ENCODE measurements at places on chromosomes 16 and 17.

DNA sequence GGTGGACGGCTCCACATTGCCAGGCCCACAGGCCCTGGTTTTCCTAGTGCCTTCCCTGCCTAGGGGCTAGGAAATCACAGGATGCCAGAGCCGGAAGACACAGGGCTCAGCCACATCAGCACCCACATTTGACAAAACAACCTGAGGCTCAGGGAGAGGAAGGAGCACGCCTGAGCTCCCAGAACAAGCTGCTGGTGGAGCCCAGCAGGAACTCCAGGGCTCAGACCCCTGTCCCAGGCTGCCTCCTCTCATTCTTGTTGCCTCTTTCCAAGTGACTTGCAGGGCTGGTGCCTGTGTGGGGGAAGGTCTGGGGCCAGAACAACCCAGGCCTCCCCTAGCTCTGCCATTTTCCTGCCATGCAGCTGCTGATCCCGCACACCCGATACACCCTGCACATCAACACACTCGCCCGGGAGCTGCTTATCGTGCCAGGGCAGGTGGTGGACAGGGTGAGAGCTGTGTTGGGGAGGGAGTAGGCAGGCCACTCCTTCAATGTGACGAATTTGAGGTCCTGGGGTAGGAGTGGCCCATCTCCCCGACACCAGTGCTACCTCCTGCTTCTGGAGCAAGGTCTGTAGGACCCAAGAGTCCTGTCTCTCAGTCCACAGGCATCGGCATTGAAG lies 7.6 kb downstream of the ALOX15B start:
- DNase-seq, result no peak

DNA sequence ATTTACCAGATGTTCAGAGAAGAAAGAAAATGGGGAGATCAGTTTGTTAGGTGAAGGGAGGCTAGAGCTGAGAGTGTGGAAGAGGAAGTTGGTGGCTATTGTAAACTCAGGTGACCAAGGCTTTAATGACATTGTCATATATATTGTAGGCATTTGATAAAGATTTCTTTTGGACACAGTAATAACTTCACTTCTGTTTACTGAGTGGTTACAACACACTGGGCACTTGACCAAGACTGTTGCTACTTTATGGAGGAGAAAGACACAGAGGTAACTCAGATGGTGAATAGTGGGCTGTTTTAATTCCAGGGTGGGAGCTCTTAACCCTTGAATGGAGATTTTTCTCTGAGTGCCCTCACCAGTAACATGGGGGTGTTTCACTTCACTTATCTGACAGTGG lies 46.0 kb downstream of the TNRC6A start:
- no peak for DNase-seq

- no peak for DNase-seq
Observed at GRCh38 chr17:35891269-35891668, 11.1 kb upstream of the CCL5 start.

DNA sequence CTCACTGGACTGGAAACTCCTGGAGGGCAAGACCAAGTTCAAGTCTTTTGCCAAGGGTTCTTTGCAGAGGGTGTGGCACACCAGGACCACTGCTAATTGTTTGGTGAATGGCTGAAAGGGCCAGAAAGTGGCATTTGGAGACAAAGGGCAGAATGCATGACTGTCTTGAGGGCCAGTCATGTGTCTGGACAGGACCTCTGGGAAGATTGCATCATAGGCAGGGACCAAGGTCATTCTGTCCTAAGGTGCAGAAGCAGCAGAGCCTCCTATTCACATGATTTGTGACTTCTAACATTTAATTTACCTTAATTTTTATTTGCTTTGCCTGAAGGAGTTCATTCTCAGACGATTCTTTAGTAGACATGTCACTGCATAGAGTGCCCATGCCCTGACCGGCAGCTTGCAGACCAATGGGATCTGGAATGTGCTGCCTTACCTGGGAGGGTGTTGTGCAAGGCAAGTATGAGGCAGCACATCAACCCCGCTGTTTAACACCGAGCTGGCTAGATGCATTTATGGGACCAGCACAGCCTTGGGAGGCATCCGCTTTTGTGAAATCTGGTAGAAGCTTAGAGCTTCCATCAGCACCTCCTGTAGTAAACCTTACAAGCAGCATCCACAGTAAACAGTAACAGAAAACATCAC lies 62.3 kb upstream of the MAF start:
- DNase-seq, result no peak

- DNase-seq, result no peak
Observed at GRCh38 chr16:46713634-46714033, 24.2 kb downstream of the ORC6 start.

- no peak for DNase-seq
Observed at GRCh38 chr17:28716740-28717577, 709 bp downstream of the RAB34 start.

- no peak for DNase-seq
Observed at GRCh38 chr16:85276258-85276657, 164.0 kb upstream of the CIBAR2 start.

DNA sequence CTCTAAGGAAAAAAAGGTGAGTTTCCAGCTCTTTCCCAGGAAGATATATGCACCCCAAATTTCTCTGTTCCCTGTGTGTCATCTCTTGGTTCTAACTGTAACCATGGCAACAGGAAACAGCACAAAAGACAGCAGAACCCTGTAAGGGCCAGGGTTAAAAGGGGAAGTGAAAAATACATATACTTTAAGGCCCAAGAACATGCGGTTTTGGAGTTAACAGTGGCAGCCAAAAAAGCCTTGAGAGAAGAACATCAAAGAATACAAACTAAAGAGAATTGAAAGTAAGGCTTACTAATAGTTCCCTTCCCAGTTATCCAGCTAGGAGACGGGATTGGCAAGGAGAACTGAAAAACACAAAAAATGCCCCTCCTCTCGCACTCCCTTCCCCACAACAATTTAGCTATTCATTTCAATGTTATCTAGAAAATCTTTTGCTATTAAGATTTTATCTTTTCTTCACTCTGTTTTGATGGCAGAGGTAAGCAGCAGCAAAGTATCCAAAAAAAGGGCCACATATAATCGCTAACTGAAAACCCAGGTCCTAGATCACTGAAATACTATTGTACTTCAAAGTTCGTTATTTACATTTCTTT lies 1.5 kb downstream of the SPOP start:
- DNase-seq, result peak; percentile 78

GRCh38 chr16:74558873-74559272 lies 48.0 kb downstream of the GLG1 start:
- no peak for DNase-seq

DNA sequence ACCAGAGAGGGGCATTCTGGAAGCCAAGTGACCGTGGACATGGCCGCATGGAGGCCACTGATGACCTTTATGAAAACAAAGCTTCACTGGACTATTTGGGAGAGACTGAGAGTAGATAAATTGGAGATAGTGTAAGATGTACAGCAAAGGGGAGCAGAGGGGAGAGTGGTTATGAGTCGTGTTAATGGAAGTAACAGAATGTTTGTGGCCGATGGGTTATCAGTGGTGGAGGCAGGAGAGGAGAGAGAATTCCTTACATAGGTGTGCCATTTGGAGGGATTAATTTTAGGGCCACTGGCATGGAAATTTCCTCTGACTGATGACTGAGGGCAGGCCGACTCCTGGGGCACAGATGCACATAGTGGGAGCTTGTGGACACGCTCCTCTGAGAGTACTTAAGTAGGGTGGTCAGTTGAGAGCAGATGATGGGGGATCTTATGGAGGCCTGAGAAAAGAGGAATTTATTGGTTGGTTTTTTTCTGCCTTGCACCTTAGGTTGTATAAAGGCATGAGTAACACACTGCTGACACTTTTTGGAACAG lies 19.2 kb downstream of the PRPSAP2 start:
- DNase-seq, result no peak

- no peak for DNase-seq
Observed at GRCh38 chr16:87491522-87492290, 1.1 kb downstream of the ZCCHC14 start.

- no peak for DNase-seq
Observed at GRCh38 chr17:67198131-67198530, 46.9 kb downstream of the HELZ start.

DNA sequence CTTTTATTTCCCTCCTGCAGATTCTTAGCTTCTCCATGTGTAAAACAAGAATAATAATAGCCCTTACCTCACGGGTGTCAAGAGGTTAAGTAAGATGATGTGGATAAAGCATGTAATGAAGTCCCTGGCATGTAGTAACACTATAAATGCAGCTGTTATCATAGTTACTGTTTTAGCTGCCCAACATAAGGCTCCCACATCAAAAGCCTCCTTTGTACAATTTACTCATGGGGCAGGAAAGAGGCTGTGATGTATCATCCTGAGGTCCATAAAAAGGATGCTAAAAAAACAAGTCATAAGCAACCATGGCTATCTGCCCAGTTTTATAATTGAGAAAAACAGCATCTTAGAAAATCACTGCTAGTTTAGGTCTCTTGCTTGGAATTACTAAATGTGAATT lies 339.7 kb downstream of the CA10 start:
- DNase-seq, result no peak

GRCh38 chr16:1659031-1659430 lies 19.0 kb upstream of the JPT2 start:
- no peak for DNase-seq

GRCh38 chr16:84821728-84822689 lies 2.2 kb downstream of the CRISPLD2 start:
- DNase-seq, result no peak

DNA sequence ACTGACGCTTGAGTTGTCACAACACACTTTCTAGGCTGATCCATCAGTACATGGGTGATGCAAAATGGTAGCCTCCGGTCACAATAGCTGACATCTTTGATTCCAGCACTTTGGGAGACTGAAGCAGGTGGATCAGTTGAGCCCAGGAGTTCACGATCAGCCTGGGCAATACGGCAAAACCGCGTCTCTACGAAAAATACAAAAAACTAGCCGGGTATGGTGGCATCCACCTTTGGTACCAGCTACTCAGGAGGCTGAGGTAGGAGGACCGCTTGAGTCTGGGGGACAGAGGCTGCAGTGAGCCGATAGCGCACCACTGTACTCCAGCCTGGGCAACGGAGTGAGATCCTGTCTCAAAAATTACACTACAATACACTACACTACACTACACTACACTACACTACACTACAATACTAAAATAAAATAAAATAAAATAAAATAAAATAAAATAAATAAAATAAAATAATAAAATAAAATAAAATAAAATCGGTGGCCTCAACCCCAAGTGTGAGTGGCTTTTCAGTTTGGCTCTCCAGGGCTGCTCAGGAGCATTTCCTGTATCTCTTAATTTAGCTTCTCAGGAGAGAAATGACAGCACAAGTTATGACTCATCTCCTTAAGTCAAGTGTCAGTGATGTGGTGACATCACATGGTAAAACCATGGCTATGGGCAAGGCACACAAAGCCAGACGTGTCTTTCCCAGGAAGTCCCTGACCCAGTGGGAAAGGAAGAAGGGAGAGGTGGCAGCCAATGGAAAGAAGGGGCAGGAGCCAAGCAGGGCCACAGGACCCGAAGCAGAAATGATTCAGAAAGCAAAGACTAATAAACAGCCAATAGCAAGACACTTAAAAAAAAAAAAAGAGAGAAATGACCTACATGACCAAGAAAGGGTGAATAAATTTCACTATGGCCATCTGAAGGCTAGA lies 75.3 kb upstream of the TBC1D3K start:
- peak; percentile 89 for DNase-seq

- DNase-seq, result no peak
Observed at GRCh38 chr16:83013071-83013470, 386.3 kb downstream of the CDH13 start.

GRCh38 chr17:74520790-74521480 lies 10.3 kb downstream of the CD300LB start:
- peak; percentile 96 for DNase-seq

- no peak for DNase-seq
Observed at GRCh38 chr17:44091200-44091997, 20.9 kb downstream of the G6PC3 start.

DNA sequence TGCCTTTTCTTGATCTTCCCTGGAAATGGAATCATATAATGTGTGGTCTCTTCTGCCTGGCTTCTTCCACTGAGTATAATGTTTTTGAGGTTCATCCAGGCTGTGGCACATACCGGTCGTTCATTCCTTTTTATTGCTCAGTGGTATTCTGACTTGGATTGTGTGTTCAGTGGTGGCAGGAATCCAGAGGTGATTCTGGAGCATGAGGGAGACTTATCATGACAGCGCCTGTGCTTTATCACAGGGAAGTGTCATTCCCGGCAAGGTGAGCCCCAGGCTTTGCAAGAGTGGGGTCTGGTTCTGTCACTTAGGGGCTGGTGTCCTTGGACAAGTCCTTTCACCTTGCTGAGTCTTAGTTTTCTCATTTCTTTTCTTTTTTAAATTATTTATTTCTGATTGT lies 53.0 kb downstream of the IRX3 start:
- DNase-seq, result no peak

DNA sequence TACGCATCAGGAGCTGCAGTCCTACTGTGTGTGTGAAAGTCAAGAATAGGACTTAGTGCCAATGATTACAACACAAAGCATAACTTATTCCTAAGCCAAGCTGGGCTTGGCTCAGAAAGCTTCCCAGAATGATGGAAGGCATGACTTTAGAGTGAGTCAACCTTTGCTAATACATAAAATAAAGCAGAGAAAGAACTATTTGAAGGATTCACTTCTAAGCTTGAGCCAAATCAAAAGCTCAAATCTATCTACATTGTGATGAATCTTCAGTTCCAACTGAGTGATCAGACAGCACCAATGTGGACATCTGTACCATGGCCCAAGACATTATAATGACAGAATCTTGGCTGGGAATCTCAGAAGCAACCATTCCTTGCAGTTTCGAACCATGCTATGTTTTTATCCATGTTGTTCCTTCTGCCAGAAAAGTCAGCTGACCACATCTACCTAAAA lies 41.4 kb downstream of the SMG6 start:
- no peak for DNase-seq

- no peak for DNase-seq
Observed at GRCh38 chr17:32020943-32021614, 13.9 kb downstream of the LRRC37B start.

DNA sequence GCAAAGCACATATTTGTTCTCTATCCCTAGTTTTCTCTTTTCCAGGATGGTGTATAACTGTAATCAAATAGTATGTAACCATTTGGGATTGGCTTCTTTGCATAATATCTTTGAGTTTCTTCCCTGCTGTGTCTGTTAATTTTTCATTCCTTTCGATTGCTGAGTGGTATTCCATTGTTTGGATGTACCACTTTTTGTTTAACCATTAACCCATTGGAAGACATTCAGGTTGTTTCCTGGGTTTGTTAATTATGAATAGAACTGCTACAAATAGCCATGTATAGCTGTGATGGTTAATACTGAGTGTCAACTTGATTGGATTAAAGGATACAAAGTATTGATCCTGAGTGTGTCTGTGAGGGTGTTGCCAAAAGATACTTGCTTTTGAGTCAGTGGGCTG lies 4.6 kb upstream of the SLFN13 start:
- no peak for DNase-seq

DNA sequence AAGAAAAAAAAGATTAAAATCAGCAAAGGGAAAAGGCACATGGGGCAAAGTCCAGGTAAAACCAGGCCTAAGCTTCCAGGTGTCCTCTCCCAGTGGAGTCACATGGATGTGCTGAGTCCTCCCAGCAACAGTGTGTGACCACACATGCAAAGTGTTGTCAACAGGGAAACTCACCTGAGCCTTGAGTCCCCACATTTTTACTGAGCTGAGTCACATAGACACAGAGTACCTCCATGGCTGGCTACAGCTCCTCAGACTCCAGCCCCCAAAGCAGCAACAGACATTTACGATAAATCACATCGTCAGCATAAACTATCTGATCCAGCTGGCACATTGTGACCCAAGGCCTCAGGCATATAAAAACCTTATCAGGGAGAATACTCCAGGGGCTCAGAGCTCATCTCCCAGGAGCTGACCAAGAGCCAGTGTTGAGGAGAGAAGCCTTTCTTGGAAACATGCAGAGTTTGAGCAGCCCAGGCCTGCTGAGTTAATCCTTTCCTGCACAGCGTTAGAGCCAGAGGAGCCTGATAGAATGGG lies 20.5 kb downstream of the ERCC4 start:
- DNase-seq, result no peak

Measured in inflammatory macrophage (primary cell).